ENCODE measurements at places on chromosomes 7 and 10. TPM values are rescaled to one million over a fixed set of nuclear protein-coding genes. Genes with fewer than 3 reads are reported as not detected.

JAZF1 gene
- 5.4 TPM for total RNA-seq

KCNIP2 gene
- total RNA-seq: 1.2 TPM

OR2F2 gene
- not detected for total RNA-seq

AKR1C1 gene
- 3.1 TPM for total RNA-seq

NCF1 gene
- total RNA-seq: not detected

PLCE1 gene
- total RNA-seq: 2.8 TPM

PRLHR gene
- not detected for total RNA-seq

WDR86 gene
- total RNA-seq: not detected

TWNK gene
- 35.9 TPM for total RNA-seq

PTN gene
- 0.23 TPM for total RNA-seq

ZNF488 gene
- total RNA-seq: 0.11 TPM

KIF20B gene
- total RNA-seq: 20.3 TPM

DEPP1 gene
- 1.2 TPM for total RNA-seq

Data from HT1080 (cell line).